Osteocyte (in vitro differentiated cells): ENCODE measurements at places on chromosomes 2 and 18. TPM values are rescaled to one million over a fixed set of nuclear protein-coding genes. Genes with fewer than 3 reads are reported as not detected.
A peak's percentile ranks its signal among the peaks of the same experiment; 100 is the strongest.

Gene BMP10
- total RNA-seq, result not detected in 2 replicates

Gene FAM228A
- total RNA-seq, result 0.32 TPM in 1 of 2 replicates, not detected in the other

- no peaks in the 10 kb centered on the region for H3K27me3 ChIP-seq
- peaks cover 44% of the 10 kb centered on the region for H3K36me3 ChIP-seq
- no peak overlapping the region for H3K4me3 ChIP-seq
- H3K4me1 ChIP-seq, result peaks cover 19% of the 10 kb centered on the region
- peak overlapping the region; percentile 12 for H3K27ac ChIP-seq
These were observed 27.0 kb downstream of the IRS1 start for GRCh38 chr2:226772389-226773179.

GRCh38 chr18:21452796-21453510 is 147.6 kb downstream of the ESCO1 start:
- H3K4me1 ChIP-seq, result peaks cover 11% of the 10 kb centered on the region
- peaks cover 38% of the 10 kb centered on the region for H3K27me3 ChIP-seq
- H3K36me3 ChIP-seq, result no peaks in the 10 kb centered on the region
- no peak for DNase-seq

DNA sequence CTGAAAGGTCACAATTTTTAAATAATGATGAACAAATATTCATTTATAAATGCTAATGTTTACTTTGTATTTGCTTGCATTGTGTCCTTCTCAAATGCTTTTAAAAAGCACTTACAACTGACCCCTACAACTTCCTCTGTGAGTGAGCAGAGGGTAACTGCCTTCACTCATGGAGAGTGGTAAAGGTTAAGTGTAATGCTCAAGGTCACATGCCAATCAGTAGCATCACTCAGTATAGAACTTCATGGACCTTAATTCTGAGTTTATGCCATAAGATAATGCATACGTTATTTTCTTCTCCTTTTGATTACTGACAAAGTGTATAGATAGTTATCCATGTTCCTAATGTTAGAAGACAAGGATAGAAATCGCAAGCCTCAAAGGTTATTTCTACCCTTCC is 91.8 kb upstream of the SERTAD2 start:
- no peak for DNase-seq
- H3K36me3 ChIP-seq, result no peaks in the 10 kb centered on the region
- H3K4me1 ChIP-seq, result peaks cover 25% of the 10 kb centered on the region
- H3K27me3 ChIP-seq, result no peaks in the 10 kb centered on the region
